Esophagus muscularis mucosa (tissue), 4 donors: ENCODE measurements at places on chromosomes 16 and 17. TPM values are rescaled to one million over a fixed set of nuclear protein-coding genes. Genes with fewer than 3 reads are reported as not detected.

DNA sequence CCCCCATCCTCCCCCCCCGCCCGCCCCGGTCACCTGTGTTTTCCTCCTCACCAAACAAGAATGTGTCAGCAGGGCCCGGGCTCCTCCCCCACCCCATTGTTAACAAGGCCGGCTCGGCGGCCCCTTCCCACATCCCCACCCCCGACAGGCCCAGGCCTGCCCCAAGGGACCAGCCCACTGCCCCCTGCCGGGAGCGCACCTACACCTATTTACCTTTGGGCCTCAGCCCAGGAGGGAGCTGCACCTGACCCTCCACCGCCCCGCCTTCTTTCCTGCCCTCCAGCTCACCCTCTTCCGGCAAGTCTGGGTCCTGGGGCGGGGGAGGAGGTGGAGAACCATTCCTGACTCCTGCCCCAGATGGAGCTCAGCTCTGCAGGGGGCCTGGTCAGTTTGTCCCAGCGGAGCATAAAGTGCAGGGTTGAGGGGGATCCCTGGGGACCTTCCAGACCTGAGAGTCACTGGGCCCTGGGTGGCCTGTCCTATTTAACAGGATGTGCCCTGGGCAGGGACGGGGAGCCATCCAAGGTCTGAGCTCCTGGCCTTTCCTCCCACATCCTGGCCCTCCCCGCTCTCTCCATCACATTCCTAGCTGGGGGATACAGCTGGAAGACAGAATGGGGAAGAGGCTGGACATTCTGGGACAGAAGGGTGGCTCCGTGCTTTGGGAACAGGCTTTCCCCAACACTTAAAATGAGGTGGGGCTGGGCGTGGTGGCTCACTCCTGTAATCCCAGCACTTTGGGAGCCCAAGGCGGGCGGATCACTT is 8.3 kb downstream of the FOXJ1 start:
- no peak for DNase-seq

Gene CD7
- total RNA-seq, result not detected

DNA sequence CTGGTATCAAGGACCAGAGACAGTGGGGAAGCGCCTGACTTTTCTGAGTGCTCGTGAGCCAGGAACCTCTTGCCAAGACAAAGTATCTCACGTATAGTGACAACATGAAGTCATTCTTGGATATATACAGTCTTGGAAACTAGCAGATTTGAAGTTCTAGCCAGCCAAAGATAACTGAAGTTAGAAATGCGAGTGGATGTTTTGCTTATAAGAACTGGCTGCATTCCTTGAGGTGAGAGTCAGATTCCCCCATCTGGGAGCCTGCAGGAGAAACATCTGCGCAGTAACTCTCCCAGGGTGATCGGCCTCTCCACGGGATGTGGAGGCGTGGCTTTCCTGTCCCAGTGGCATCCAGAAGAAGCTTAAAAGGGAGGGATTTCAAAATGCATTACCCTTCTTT is 89.8 kb downstream of the SHISA6 start:
- DNase-seq, result peak; percentile 89

Gene FBXO39
- 0.83 TPM for total RNA-seq

Gene CA5A
- total RNA-seq, result not detected

DNA sequence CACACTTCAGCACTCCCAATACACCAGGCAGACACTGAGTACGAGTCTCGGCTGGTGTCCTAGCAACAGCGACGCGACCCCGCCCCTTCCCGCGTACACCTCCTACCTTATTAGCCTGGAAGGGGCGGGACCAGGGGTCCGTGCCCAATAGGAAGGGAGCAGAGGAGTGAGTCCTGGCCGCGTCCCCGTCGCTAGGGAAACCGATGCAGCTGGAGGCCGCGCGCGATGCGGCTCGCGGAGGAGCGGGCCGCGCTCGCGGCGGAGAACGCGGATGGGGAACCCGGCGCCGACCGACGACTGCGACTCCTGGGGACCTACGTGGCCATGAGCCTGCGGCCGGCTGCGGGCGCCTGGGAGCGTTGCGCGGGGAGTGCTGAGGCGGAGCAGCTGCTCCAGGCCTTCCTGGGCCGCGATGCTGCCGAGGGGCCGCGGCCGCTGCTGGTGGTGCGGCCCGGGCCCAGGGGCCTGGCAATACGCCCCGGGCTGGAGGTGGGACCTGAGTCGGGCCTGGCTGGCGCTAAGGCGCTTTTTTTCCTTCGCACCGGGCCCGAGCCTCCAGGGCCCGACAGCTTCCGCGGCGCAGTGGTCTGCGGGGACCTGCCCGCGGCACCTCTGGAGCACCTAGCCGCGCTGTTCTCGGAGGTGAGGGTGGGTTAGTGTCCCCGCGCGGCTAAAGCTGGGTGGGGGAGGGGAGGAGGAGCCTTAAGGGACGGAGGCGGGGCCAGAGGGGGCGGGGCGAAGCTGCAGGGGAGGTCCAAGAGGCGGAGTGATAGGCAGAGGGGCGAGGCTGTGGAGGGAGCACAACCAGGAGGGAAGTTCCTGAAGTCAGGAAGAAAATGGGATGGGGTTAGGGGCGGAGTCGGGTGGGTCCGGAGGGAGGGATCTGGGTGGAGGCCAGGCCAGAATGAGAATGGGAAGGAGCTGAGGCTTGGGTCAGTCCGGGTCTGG is at the start of gene DNAH9:
TSS of gene DNAH9 (plus strand) at position 197 of the 948 bp plus-strand sequence. CDS start at position 226, 29 bp downstream.
- peak; percentile 98 for DNase-seq

- no peak for DNase-seq
These were observed at the start of gene NETO2 for GRCh38 chr16:47143677-47144558. Gene NETO2 (minus strand): TSS chr16:47143945. CDS start chr16:47143612, 333 bp downstream.

DNA sequence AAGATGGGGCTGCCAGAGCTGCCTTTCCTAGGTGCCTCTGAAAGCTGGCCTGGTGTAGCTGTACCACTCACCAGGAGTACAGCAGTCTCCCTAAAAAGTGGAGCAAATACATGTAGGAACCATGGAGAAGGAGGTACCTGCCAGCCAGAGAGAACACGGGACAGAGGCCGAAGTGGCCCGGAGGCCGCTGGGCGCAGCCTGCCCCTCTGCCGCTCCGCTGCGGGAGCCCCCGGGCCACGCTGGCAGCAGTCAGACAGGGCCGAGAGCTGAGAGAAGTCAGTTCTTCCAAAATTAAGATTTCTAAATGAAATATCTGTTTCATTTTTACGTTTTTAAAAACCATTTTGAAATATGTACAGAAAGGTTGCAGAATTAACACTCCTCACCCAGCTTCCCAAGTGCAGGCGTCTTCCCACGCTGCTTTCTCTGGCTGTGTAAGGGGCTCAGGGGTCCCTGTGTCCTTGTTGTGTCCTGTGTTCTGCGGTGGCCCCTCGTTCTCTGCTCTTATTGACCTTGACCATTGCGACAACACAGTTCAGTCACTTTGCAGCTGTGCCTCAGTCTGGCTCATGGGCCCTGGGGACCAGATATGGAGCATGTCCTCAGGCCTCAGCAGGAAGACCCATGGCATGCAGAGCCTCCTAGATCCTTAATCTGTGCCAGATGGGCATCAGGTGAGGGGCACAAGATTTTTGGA is 5.0 kb downstream of the MAPK8IP3 start:
- DNase-seq, result no peak

Gene CCL4
- total RNA-seq, result 1.7 TPM

Gene C17orf78
- not detected for total RNA-seq

GRCh38 chr17:4872786-4873185 is 26.6 kb upstream of the C17orf107 start:
- DNase-seq, result no peak

Gene MT4
- total RNA-seq, result not detected

Gene SYNGR3
- total RNA-seq, result 2.8 TPM

DNA sequence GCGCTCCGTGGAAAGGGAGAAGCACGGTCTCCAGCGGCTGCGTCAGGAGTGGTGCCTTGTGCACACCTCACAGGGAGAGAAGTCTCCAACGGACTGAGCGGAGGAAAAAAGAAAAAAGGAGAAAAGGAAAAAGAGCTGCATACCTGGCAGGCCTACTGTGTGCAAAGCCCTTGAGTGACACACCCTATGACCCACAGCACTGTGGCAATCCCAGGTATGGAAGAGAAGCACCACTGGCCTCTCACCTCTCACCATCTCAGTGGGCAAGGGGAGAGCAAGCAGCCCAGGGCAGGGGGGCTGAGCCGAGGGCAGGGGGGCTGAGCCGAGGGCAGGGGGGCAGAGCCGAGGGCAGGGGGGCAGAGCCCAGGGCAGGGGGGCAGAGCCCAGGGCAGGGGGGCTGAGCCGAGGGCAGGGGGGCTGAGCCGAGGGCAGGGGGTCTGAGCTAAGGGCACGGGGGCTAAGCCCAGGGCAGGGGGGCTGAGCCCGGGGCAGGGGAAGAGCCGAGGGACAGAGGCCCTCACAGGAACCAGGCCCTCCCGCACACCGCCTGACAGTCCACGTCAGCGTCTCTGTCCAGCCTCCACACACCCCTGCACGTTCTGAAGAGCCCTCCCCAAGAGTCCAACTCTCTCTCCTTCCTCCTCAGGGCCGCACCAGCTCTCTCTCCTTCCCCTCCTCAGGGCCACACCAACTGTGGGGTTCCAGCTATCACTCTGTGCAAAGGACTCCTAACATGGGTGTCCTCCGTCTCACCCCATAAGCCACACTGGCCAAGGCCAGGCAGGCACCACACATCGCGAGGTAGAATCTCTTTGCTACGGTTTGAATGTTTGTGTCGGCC is 105.8 kb downstream of the ZNF778 start:
- DNase-seq, result no peak

Gene ADGRG3
- 2.9 TPM for total RNA-seq

DNA sequence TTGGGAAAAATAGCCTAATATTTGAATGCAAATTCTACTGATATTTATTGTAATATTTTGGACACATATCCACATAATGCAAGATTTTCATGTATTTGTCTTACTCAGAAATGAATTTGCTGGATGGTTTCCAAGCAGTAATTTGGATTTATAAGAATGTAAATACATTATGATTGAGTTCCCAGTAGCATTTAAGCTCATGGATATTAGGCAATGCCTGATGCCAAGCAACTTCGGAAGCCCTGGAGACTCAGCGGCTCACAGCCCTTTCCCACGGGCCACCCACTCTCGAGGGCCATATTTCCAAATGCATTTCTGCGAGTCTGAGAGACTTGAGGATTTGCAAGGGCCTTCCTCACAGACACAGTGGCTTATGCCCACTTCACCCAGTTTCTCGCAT is 62.1 kb upstream of the MYOCD start:
- DNase-seq, result no peak

Gene RPS2
- total RNA-seq, result 1,665 TPM

Gene FBRS
- 35.7 TPM for total RNA-seq
